ENCODE measurements at places on chromosomes 1 and 21.

- no peak overlapping the region for H3K27ac ChIP-seq
- no peaks in the 10 kb centered on the region for H3K27me3 ChIP-seq
- H3K4me1 ChIP-seq: peaks cover 8% of the 10 kb centered on the region
- no peak for DNase-seq
- no peak overlapping the region for H3K4me3 ChIP-seq
Measured at GRCh38 chr1:155835548-155835947, 21.5 kb downstream of the GON4L start.

DNA sequence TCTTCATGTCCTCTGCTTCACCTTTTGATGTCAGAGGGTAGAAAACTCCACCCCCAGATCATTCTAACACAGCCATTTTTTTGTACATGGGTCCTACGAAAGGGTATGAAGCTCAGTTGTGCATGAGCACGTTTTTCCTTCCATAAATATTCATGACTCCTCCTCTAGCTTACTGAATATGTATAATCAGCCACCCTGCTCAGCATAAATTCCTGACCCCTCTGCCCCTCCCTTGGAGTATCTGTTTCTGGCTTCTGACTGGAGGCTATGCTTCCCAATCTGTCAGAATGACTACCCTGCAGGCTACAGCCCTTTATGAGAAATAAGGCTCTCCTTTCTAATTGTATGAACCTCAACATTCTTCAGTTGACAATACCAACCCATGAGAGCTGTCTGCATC lies 42.8 kb upstream of the PARP1 start:
- no peak for DNase-seq
- no peaks in the 10 kb centered on the region for H3K36me3 ChIP-seq
- H3K27ac ChIP-seq: no peak overlapping the region

DNA sequence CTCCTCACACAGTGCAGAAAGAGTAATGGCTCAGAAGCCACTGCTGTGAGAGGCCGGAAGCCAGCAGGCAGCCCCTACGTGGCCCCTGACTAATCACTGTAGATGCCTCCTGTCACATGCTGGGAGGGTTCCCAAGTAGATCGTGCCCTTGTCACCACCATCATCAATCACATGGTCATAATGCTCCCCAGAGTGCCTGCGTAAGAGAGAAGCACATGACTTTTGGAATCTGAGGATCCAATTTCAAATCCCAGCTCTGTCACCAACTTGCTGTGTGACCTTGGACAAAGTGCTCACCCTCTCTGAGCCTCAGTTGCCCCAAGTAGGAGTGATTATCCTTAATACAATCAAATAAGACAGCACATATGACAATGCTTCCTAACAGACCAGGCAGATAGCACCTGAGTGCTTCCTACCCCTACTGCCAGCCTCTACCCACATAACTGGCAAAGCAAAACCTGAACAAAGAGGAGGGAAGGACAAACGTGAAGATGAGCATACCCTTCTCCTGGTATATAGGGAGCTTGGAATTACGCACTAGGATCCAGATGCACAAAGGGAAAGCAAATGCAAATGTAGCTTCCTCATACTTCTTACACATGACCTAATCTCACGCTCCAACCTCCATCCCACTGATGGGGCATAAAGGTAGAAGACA lies 65.7 kb downstream of the SDC3 start:
- H3K4me3 ChIP-seq: no peak overlapping the region
- peaks cover 98% of the 10 kb centered on the region for H3K27me3 ChIP-seq
- peaks cover 8% of the 10 kb centered on the region for H3K4me1 ChIP-seq

DNA sequence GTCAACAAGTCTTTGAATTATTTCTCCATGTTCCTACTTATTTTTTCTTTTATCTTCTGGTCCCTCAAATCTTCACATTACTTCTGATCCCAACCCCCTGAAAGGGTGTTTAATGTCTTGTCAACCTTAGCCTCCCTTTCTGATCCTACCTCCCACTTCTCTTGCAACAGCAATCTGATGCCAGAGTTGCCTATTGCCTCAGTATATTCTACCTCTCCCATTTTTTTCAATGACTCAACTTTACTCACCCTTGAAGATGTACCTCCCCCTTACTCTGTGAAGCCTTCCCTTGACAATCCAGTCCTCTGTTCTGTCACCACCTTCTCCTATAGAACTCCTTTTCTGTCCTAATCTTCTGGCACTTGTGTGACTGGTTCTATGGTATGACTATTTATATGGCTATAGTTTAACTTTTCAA lies 99.5 kb upstream of the CD55 start:
- H3K4me1 ChIP-seq: peaks cover 13% of the 10 kb centered on the region
- no peaks in the 10 kb centered on the region for H3K36me3 ChIP-seq
- H3K27me3 ChIP-seq: no peaks in the 10 kb centered on the region
- no peak for DNase-seq
- H3K27ac ChIP-seq: no peak overlapping the region

DNA sequence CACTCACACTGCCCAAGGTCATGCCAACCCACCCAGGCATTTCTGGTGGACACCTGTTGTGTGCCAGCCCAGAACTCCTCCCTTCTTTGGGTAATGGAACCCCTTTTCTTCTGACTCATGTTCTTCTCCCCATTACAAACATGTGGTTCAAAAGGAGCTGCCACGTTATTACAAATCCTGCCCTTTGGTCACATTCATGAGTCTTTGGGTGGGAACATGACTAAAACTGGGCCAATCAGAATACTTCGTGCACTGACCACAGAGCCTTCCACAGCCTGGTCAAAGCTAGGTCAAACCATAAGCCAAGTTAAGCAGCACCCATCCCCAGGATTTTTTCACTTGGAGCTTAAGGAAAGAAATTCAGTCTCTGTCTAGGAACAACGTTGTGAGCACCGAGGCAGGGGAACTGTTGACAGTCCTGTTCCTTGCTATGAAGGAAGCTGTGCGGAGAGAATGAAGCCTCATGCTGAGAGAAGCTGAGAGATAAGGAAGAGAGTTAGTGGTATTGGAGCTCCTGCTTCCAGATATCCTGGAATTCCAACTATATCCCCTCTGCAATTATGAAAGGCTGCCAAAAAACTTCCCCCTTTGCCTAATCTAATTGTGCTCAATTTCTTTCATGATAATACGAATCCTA lies 46.8 kb upstream of the DIPK1A start:
- H3K27me3 ChIP-seq: no peaks in the 10 kb centered on the region
- H3K36me3 ChIP-seq: no peaks in the 10 kb centered on the region
- no peak overlapping the region for H3K27ac ChIP-seq
- DNase-seq: no peak
- no peak overlapping the region for H3K4me3 ChIP-seq
- H3K4me1 ChIP-seq: no peaks in the 10 kb centered on the region

- no peaks in the 10 kb centered on the region for H3K4me1 ChIP-seq
- no peak overlapping the region for H3K4me3 ChIP-seq
- no peaks in the 10 kb centered on the region for H3K27me3 ChIP-seq
- no peaks in the 10 kb centered on the region for H3K36me3 ChIP-seq
Measured at GRCh38 chr1:228282329-228283042, 74.6 kb downstream of the OBSCN start.

- DNase-seq: no peak
- H3K27ac ChIP-seq: no peak overlapping the region
- H3K36me3 ChIP-seq: no peaks in the 10 kb centered on the region
- H3K4me1 ChIP-seq: no peaks in the 10 kb centered on the region
Measured at GRCh38 chr1:11610629-11611180, 43.5 kb downstream of the FBXO2 start.

DNA sequence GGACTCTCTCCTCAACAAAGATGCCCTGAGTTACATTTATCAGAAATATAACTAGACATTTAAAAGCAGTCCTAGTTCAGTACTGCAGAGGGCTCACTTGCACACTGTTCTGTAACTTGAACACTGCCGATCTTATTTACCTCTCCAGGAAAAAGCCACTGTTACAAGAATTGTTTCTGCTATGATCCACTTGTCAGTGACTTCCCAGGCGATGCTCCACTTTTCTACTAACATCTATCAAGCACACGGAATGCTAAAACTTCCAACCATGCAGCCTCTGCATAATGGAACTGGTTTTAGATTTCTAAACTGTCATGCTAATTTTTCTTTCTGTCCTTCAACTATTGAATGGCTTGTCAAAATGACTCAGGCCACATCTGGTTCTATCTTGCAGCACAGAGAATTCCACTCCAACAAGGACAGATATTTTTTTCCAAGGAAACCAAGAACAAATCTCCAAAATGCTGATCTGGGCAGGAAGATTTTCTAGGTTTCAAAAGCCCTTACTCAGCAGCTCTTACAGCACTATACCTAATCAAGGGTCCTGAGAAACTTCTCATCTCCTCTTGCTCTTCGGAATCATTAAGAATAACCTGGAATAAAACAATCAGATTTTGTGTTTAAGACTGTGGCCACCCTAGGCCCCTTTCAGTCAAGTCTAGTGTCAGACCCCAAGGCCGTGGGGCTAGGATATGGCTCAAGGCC lies 9.9 kb downstream of the SEC16B start:
- no peaks in the 10 kb centered on the region for H3K36me3 ChIP-seq
- no peak overlapping the region for H3K27ac ChIP-seq
- H3K4me1 ChIP-seq: no peaks in the 10 kb centered on the region
- H3K27me3 ChIP-seq: no peaks in the 10 kb centered on the region

GRCh38 chr1:42904434-42904833 lies 54.2 kb downstream of the SLC2A1 start:
- H3K4me3 ChIP-seq: no peak overlapping the region
- no peaks in the 10 kb centered on the region for H3K36me3 ChIP-seq
- no peak overlapping the region for H3K27ac ChIP-seq

DNA sequence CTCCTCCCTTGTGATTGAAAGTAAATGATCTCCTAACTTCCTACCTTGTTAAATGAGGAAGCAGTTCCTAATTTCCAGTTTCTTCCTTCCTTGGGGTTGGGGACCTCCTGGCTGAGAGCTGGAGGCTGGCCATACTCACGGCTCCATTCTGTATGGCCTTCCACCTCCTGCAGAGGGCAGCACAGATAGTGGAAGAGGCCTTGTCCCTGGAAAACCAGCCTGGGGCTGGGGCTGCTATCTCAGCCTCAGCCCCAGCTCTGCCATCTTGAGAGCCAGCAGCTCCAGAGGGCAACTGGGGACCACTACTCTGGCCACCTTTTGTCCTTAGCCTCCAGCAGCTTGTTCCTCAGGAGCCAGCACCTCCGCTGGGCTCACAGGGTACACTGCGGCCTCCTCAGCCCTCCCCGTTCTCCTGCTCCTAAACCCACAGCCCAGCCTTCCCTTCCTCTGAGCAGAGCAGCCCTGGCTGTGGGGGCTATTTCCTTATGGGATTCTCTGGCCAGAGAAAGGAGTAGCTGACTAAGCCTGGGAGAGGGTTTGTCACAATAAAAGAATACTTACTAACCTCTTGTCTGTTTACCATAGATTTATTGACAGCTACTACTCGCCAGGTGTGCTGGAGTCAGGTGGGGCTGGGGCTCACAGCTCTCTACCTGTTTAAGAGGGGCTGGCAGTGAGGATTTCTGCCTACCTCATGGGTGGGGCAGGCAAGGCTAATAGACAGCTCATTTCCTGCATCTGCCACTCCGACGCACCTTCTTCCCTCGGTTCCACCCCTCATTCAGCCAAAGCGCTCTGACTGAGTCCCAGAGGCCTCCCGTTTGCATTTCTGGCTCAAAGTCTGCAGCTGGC lies 6.3 kb downstream of the TMEM234 start:
- H3K4me3 ChIP-seq: no peak overlapping the region
- no peaks in the 10 kb centered on the region for H3K27me3 ChIP-seq
- peaks cover 35% of the 10 kb centered on the region for H3K36me3 ChIP-seq
- peak; percentile 75 for DNase-seq
- H3K4me1 ChIP-seq: peaks cover under 1% of the 10 kb centered on the region
- no peak overlapping the region for H3K27ac ChIP-seq

GRCh38 chr1:57620605-57621004 lies 196.7 kb upstream of the DAB1 start:
- H3K4me1 ChIP-seq: no peaks in the 10 kb centered on the region
- no peak overlapping the region for H3K27ac ChIP-seq
- no peaks in the 10 kb centered on the region for H3K36me3 ChIP-seq
- H3K27me3 ChIP-seq: no peaks in the 10 kb centered on the region

DNA sequence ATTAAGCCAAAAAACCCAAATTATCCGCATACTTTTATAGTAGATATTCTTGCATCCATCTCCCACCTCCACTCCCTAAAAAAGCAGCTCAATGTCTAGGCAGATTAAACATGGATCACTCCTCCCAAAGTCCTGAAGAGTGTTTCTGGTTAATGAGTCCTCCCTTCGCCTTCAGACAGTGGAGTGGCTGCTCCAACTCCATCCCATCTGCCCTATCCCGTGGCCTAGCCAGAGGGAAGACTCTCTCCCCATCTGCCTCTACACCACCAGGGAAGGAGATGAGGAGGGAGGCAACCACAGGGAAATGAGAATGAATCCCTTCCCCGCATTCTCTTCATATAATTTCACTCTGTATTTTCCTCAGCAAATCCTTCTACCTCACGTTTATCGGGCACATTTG lies 103.8 kb downstream of the SLC45A1 start:
- peaks cover 38% of the 10 kb centered on the region for H3K36me3 ChIP-seq
- H3K4me3 ChIP-seq: peak overlapping the region; percentile 74
- H3K27ac ChIP-seq: no peak overlapping the region
- H3K4me1 ChIP-seq: peaks cover 68% of the 10 kb centered on the region
- no peaks in the 10 kb centered on the region for H3K27me3 ChIP-seq
- no peak for DNase-seq

- H3K4me1 ChIP-seq: no peaks in the 10 kb centered on the region
- H3K4me3 ChIP-seq: no peak overlapping the region
- no peak for DNase-seq
- no peak overlapping the region for H3K27ac ChIP-seq
Measured at GRCh38 chr1:32094746-32095521, 12.9 kb upstream of the KPNA6 start.

- no peak overlapping the region for H3K4me3 ChIP-seq
- H3K27ac ChIP-seq: no peak overlapping the region
- no peak for DNase-seq
- H3K27me3 ChIP-seq: no peaks in the 10 kb centered on the region
- H3K36me3 ChIP-seq: no peaks in the 10 kb centered on the region
- no peaks in the 10 kb centered on the region for H3K4me1 ChIP-seq
Measured at GRCh38 chr1:194102607-194103006, 916.2 kb upstream of the B3GALT2 start.

GRCh38 chr1:109808703-109809102 lies 45.0 kb upstream of the EPS8L3 start:
- H3K4me1 ChIP-seq: peaks cover 34% of the 10 kb centered on the region
- no peak for DNase-seq
- no peak overlapping the region for H3K27ac ChIP-seq
- no peak overlapping the region for H3K4me3 ChIP-seq
- no peaks in the 10 kb centered on the region for H3K36me3 ChIP-seq

- H3K4me1 ChIP-seq: peaks cover 54% of the 10 kb centered on the region
- peak; percentile 98 for DNase-seq
- H3K27me3 ChIP-seq: no peaks in the 10 kb centered on the region
Measured at GRCh38 chr1:12173631-12174121, 6.9 kb downstream of the TNFRSF1B start.

GRCh38 chr1:34870395-34870794 lies 10.8 kb upstream of the SMIM12 start:
- H3K27ac ChIP-seq: no peak overlapping the region
- H3K4me1 ChIP-seq: peaks cover 18% of the 10 kb centered on the region
- DNase-seq: no peak
- no peak overlapping the region for H3K4me3 ChIP-seq
- H3K36me3 ChIP-seq: no peaks in the 10 kb centered on the region

GRCh38 chr1:202565890-202566602 lies 144.2 kb downstream of the SYT2 start:
- H3K27me3 ChIP-seq: no peaks in the 10 kb centered on the region
- no peak for DNase-seq
- peaks cover 11% of the 10 kb centered on the region for H3K36me3 ChIP-seq
- H3K4me3 ChIP-seq: no peak overlapping the region
- no peak overlapping the region for H3K27ac ChIP-seq
